ENCODE measurements at places on chromosomes 1 and 21. TPM values are rescaled to one million over a fixed set of nuclear protein-coding genes. Genes with fewer than 3 reads are reported as not detected.

MPL gene
- total RNA-seq = 0.13 TPM

SDC3 gene
- 58.0 TPM for total RNA-seq

FAM72D gene
- 0.89 TPM for total RNA-seq

LCE2A gene
- total RNA-seq = not detected

TRPM2 gene
- 0.25 TPM for total RNA-seq

MPZ gene
- 1.5 TPM for total RNA-seq

EXTL1 gene
- not detected for total RNA-seq

TNFRSF18 gene
- 0.26 TPM for total RNA-seq

CFHR5 gene
- not detected for total RNA-seq

OR2T11 gene
- total RNA-seq = not detected

FAAH gene
- total RNA-seq = 0.64 TPM

S100B gene
- not detected for total RNA-seq

XCL1 gene
- total RNA-seq = not detected

ATP6V1G3 gene
- total RNA-seq = 0.25 TPM

S100A2 gene
- total RNA-seq = 0.76 TPM
